ENCODE measurements at places on chromosomes 5 and 9.

DNA sequence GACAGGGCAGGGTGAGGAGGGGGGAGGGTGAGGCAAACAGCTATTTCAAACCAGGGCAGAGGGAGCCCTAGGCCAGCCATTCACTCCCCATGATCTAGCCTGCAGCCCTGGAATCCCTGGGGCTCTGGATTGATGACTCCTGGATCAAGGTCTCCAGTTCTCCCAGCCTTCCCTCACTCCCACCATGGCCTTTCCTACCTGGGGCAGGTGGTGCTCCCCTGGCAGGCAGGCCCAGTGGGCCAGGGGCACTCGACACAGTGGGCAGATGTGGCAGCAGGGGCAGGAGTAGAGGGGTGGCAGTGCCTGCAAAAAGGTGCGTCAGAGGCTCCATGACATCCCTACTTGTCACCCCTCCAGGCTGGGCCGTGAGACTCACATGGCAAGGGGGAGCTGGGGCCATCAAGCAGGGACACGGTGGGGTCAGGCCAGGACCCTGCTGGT is 6.0 kb downstream of the KIF12 start:
- DNase-seq = no peak

DNA sequence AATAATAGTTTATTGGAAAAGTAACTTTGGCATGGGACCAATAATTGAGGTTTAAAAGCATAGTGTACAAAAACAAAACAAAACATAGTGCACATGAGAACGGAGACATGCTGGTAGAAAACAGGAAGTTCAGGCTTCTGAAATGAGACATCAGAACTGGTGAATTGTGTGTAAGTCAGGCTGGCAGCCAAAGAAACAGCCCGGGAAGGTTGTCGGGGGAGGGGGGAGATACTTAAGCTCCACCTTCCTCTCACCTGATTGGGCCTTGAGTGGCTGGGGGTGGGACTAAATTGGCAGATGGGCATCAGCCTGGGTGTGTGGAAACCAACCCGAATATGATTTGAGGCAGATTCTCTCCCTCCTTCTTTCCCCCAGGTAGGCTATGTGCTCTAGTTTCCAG is 256.3 kb downstream of the SMARCA2 start:
- DNase-seq = peak; percentile 60

DNA sequence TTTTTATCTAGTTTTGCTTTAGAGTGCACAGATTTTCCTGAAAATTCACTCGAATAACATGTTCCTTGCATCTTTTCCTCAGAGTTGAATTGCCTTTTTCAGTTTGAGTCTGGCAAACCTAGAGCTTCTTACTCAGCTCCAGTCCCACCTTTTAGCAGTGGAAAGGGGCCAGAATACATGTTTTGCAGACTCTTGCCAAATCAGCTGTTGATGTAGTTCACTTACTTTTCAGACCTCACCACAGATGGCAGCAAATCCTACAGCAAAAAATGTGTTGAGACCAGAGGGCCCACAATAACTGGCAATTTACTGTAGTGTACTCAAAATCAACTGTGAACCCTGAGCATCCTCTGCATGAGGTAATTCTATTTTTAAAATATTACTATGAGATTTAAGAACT is 545.2 kb upstream of the ACO1 start:
- no peak for DNase-seq

- DNase-seq = no peak
Observed at GRCh38 chr5:124104821-124105220, 592.8 kb downstream of the CSNK1G3 start.

- DNase-seq = no peak
Observed at GRCh38 chr5:150613991-150614660, 26.3 kb upstream of the SYNPO start.

DNA sequence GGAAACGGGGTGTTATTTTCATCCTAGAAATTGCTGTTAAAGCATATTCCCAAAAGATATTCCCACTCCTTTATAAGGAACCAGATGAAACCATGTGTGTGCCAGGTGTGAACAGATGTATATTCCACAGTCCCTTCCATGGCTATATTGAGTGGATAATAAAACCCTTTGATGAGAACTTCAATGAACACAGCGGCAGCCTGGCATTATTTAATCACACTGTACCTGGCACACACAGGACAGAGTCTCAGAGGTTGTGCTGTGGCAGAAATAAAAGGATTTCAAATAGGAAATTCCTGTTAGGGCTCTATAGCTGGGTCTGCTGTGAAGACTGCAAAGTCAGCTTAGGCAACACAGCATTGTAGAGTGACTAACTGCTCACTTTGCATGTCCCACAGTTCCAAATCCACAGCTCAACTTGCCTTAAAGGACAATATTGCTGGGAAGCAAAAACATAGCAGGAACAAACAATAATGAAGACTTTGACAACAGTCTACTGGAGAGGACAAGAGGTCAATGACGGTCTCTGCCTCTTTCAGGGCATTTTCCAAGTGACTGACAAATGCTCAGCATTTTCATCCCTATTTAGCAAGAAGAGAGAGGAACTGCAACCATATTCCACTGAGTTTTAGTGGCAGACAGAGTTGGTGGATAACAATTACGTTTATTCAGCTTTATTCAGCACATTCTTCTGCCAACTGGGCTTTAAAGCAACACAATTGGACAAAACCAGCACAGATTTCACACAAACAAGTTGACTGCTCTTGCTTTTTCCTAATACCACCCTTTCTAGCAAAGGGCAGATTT is 255.7 kb upstream of the RGMB start:
- DNase-seq = no peak

DNA sequence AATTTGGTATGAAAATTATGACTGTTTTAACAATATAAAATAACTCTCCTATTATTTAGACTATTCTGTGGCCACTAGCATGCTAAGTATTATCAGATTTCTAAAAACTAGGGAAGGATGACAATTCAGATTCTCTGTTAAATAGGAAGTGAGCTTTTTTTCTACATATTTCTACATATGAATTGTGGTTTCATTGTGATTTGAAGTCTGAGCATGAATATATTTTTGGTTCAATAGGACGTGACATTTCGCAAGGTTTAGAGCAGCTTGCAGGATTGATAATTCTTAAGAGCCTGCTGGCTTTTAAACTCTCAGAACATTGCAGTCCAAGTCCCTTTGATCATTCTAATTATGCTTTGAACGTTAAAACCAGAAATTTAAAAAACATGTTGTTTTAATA is 82.9 kb downstream of the ADGRV1 start:
- no peak for DNase-seq

Measured in activated CD4-positive, alpha-beta T cell treated with anti-CD3 and anti-CD28 coated beads, Interleukin-10, Interleukin-2, amounts not matched to agents 100 ng/mL and 50 ng/mL, durations not matched to agents 16 hours and 8 hours (primary cell).